ENCODE measurements at places on chromosomes 1 and 21.
A peak's percentile ranks its signal among the peaks of the same experiment; 100 is the strongest.

GRCh38 chr1:23741609-23742008, 1.7 kb upstream of the ELOA start:
- no peak for DNase-seq

GRCh38 chr1:54885807-54886723, 930 bp downstream of the DHCR24 start:
- DNase-seq: no peak

GRCh38 chr1:98733782-98734112, 72.2 kb downstream of the SNX7 start:
- DNase-seq: no peak

DNA sequence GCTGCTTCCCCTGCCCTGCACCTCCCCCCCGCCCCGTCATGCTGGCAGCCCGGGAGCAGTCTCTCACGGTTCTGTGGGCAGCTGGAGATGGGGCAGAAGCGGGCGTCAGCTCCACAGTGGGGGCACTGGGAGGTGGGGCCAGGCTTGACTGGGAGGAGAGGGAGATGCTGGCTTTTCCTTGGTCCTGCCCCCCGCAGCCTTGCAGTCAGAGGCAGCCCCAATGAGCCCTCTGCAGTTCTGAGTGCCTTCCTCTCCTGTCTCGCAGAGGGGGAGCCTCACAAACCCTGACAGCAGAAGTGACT, 21.7 kb downstream of the ARHGEF10L start:
- no peak for DNase-seq

DNA sequence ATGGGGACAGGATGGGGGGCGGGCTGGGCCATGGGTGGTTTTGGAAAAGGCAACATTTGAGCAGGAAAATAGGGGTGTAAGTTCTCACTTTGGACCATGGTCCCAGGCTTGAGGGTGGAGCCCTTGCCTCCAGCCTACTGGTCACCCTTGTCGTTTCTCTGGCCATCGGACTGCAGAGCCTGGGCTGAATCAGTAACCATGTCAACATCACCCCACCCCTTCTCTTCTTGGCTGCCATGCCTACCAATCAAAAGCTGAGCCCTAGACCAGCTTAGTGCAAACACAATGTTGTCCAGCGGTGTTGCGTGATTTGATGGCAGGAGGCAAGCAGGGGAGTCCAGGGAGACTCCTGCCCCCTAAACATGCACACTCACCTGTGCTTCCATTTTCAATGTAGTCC, 231.0 kb upstream of the KAZN start:
- DNase-seq: no peak

- DNase-seq: no peak
These were observed 53.8 kb downstream of the PLPP3 start for GRCh38 chr1:56525489-56526041.

GRCh38 chr1:67691712-67692111, 6.7 kb downstream of the GADD45A start:
- DNase-seq: no peak

GRCh38 chr1:66296370-66296769, 237.6 kb upstream of the SGIP1 start:
- DNase-seq: no peak

DNA sequence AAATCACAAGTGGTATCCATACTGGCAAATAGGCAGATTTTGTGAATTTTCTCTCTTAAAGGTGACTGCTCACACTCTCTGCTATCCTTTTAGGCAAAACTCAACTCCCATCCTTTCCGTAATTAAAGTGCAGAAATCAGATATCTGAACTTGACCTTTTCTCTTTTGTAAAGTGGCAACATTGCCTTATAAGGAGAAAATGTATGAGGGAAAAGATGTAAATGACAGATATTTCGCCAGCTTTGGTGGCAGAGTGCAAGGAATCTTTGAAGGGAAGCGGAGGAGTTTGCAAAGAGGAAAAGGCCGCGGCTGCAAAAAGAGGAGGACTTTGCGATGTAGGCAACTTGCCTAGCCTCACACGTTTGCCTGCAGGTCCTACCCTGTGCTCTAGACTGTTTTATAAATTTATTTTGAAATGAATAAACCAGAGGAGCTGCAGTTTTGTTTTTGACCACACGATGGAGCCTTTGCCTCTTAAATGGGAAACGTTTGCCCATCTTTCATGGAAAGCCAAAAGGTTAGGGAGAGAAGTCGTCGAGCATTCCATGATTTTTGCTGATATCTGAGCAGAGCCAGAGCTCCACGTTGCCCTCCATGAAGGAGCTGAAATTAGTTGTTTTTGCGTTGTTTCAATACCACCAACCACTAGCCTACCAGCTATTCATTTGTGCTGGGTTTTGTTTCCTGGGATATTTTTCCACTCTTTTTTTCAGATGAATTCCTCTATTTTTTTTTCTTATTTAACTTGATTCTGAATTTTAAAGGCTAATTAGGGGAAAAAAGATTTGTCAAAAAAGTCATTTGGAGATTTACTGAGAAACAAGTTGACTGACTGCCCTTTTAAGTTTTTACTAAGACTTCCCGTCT, 242.3 kb downstream of the LMX1A start:
- DNase-seq: no peak

DNA sequence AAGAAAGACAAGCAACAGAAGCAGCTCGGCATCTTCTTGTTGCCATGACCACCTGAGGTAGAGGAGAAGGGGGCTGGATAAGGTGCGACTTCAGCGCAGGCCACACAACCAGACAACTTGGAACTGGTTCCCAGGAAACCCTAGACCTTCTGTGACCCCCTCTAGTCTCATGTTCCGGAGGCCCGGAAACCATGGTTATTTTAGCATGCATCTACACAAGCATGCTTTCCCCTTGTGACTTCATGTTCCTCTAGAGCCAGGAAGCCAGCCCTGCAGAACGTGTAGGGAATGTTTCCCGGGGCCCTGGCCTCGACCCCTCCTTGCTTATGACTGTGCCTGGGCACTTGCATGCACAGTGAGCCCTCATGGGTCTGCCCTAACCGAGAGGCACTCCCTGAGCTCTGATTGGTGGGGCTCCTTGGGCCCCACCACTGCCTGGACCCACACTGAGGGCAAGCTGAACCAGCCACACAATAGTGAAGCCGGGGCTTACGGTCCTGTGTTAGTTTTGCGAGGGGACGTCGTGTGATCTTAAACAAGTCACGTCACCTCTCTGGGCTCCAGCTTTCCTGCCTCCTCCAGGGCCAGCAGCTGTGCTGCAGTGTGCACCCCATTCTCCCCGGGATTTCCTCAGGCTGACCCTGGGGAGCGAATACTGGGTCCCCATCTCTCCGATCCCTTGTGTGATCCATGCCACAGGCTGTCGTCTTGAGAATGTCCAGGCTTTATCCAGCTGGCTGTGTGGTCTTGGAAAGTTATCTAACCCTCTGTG, 12.0 kb upstream of the MX2 start:
- DNase-seq: no peak

DNA sequence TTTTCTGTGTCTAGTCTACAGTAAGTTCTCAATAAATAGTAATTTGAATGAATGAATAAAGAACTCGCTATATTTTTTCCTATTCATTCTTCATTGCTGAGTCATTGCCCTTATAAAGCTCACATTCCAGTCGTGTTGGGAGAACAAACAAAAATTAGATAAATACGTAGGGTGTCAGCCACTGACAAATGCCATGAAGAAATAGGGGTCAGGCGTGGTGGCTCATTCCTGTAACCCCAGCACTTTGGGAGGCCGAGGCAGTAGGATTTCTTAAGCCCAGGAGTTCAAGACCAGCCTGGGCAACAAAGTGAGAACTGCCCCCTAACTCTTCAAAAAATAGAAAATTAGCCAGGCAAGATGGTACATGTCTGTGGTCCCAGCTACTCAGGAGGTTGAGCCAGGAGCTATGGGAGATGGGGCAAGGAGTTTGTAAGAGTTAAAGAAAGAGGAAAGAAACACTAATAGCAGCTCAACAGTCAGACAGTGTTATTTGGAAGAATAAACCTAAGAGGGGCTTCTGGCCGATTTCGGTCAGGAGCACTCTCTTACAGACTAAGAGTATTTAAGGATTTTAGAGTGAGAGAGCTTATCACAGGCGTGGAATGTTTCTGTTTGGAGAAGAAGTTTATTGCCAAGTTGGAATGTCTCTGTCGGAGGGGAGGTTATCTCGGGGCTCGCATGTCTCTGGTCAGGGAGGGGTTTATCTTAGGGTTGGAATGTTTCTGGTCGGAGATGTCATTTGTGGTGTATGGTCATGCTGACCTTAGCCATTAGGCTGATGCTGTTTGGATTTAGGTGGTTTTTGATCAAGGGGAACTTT, 1.8 kb upstream of the CHML start:
- DNase-seq: no peak

- no peak for DNase-seq
These were observed 40.5 kb upstream of the RBBP5 start for GRCh38 chr1:205162301-205162700.

- DNase-seq: no peak
These were observed 22.9 kb downstream of the TCP10L start for GRCh38 chr21:32562426-32562825.

DNA sequence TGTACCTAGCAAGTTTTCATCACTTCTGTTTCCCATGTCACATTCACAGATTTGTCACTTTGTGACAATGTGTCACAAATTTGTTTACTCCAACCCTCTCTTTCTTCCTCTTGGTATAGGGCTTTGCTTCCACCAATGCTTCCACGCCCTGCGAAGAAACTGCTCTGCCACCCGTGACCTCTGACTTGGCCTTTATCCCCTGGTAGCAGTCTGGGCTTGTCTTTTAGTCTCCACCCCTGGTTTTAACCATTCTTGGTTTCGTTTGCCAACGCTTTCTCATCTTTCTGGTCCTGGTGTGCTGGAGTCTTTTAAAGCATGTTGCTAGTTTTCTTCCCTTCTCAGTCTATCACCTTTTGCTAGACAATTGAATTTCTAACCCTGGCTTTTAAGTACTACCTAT, 8.1 kb downstream of the TACSTD2 start:
- DNase-seq: no peak

GRCh38 chr1:168210312-168210711, 15.5 kb upstream of the SFT2D2 start:
- no peak for DNase-seq

- DNase-seq: no peak
These were observed 11.6 kb upstream of the GPR61 start for GRCh38 chr1:109527846-109528695.

DNA sequence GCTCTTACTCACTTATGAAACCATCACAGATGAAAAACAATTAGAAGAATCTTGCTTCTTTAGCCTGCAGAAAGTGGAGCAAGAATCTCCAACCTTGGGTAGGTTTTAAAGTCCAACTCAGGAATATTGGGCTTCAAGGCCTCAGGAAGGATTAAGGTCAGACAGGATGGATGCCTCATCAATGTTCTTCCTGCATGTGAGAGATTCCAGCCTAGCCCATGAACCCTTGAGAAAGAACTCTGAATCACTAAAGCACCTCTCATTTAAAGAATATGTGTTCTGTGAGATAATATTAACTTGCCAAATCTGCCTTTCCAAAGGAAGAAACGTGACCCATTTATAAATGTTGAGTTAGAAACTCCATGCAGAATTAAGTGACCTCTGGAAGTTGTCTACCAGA, 345.2 kb upstream of the CAMK1G start:
- no peak for DNase-seq

- no peak for DNase-seq
These were observed 25.7 kb upstream of the PDE9A start for GRCh38 chr21:42627527-42628289.

- DNase-seq: no peak
These were observed 132.6 kb upstream of the CTTNBP2NL start for GRCh38 chr1:112263453-112263852.

- no peak for DNase-seq
These were observed 93.6 kb downstream of the ENAH start for GRCh38 chr1:225559326-225559725.

DNA sequence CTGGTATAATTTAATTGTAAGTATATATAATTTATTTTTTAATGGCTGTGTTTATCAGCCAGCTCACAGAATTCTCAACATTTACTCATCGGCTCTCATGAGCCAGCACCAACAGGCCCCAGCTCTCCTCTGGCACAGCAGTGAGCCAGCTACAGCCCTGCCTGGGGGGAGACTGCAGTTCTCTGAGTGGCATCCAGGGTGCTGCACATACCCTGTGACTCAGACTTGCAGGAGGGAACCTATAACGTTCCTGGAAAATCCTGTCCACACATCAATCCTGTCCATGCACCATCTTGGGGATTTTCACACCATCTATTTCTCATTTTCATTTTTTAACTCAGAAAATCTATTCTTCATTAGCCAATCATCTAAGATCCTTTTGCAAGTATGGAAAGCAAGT, 36.5 kb downstream of the FHAD1 start:
- no peak for DNase-seq

DNA sequence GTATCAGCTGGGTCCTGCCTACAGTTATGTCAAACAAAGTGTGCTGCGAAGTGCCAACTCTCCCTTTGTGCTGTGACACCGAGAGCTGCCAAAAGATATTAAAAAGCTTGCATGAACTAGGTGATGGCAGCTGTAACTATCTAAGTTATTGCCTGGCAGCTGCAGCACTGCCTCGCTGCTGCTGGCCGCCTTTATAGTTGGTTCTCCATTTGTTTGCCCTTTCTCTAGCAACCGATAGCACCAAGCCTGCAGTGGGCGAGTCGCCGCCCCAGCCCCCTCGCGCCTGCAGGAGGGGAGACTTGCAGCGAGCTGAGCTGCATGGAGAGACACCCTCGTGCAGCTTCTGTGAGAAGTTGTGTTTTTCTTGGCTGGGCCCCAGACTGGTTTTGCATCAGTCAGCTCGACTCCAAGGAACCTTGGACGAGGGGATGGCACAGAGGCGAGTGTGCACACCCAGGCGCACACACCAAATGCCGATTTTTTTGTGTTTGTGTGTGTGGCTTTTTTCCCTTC, 330.6 kb downstream of the RPS6KC1 start:
- no peak for DNase-seq

- DNase-seq: no peak
These were observed 54.5 kb downstream of the ATP1B1 start for GRCh38 chr1:169160845-169161495.

- DNase-seq: no peak
These were observed 9.7 kb upstream of the MYBPHL start for GRCh38 chr1:109316506-109316905.

GRCh38 chr1:5640845-5641244, 351.4 kb downstream of the NPHP4 start:
- DNase-seq: no peak

- no peak for DNase-seq
These were observed 581 bp downstream of the EFCAB14 start for GRCh38 chr1:46718340-46718726.

- peak; percentile 95 for DNase-seq
These were observed 7.3 kb downstream of the F11R start for GRCh38 chr1:161013488-161014230.

DNA sequence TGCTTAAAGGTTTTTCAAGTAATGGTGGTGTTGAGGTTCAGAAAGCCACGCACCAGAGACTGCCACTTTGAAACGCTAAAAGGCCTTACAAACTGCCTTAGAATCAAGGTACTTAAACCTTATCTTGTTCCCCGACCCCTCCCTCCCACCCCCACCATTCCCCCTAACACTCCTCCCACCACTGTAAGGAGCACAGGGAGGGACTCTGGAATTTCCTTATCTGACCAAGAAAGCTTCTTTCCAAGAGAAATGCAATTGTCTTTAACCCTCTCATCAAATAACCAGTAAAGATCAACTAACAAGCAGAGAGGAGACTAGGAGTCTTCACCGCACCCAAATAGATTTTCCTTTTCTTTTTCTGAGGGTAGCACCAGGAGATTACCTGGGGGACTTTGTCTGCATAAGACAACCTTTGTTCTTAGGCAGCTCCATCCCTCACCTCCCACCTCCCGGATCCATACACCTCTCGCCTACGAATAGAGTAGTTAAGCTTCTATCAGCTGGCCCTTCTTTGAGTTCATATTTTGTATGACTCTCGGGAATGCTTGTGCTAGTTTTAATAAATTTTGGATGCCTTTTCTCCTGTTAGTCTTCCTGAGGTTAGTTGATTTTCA, 137.7 kb upstream of the ADGRL2 start:
- DNase-seq: no peak
